Umbilical cord (tissue), 2 donors: ENCODE measurements at places on chromosomes 13 and 19. TPM values are rescaled to one million over a fixed set of nuclear protein-coding genes. Genes with fewer than 3 reads are reported as not detected.

- DNase-seq: peak; percentile 10
These were observed 472.8 kb upstream of the SLITRK5 start for GRCh38 chr13:87198371-87198770.

Gene FUT1
- 1.4 TPM for total RNA-seq

DNA sequence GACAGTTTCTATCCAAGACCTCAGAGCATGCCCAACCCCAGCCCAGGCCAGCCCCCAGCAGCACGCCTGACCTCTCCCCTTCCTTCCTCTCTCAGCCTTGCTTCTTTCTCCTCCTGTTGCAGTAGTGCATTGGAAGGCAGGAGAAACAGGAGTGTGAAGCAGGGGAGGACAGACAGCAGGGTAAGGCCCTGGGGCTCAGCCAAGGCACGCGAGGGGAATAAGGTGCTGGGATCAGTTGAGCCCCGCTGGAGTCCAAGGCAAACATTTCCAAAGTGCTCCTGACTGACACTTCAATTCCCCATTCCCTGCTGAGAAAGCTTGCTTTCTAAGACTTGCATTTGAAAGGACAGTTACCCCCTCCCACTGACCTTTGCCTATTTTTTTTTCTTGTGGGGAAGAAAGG is 73.1 kb upstream of the OLFM4 start:
- DNase-seq: no peak

DNA sequence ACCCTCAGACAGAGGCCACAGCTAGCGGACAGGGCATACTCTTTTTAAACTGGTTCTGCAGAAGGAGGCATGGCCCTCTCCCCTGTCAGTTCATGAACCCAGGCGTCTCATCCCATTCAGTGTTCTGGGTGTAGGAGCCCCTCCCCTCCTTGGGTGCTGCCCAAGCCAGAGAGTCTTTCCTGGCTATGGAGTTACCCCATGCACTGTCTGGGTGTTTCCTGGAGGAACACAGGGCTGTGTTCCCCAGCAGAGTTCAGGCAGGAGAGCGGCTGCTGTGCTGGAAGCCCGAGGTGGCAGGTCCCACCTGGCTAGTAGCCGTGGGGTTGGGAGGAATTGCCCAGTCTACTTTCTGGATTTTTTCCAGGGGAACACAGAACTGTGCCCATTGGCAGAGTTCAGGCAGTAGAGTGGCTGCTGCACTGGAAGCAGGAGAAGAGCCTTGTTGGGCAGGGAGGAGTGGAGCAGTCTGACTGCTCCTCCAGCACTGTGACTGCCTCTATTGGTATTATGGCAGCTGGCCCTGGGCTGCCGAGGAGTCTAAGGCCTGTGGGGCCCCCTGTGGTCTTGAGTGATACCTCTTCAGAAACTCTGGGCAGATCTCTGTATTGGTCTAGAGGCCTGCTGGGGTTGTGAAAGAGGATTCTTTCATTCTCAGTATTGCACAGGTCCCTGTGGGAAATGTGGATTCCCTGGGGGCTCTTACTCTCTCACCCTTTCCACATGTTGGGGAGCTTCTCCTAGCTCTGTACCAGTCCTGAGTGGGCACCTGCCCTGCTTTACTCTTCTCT is 168.3 kb downstream of the PCDH20 start:
- no peak for DNase-seq

GRCh38 chr19:35908010-35908441 is at the start of gene TYROBP:
TSS of gene TYROBP (minus strand) at chr19:35908295. CDS start at chr19:35908228, 67 bp downstream.
- no peak for DNase-seq

- no peak for DNase-seq
These were observed 71.8 kb downstream of the CDADC1 start for GRCh38 chr13:49319551-49319950.

Gene ZNF667
- 11.8 TPM for total RNA-seq

DNA sequence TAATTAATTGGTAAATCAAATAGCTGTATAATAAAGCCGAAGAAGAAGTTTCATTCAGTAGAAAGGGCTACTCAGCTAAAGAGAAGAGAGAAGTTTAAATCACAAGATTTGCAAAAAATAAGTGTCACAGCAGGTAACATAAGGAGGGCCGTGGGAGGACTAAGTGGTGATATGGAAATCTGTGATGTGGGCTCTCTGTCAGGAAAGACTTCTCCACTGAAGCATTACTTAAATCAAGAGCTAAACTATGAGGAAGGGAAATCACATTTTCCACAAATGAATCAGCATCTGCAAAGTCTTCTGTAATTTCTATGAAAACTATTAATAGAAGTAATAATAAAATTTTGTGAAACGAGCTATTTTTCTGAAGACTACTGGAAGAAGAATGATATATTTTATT is 153.8 kb downstream of the PCDH9 start:
- DNase-seq: no peak

DNA sequence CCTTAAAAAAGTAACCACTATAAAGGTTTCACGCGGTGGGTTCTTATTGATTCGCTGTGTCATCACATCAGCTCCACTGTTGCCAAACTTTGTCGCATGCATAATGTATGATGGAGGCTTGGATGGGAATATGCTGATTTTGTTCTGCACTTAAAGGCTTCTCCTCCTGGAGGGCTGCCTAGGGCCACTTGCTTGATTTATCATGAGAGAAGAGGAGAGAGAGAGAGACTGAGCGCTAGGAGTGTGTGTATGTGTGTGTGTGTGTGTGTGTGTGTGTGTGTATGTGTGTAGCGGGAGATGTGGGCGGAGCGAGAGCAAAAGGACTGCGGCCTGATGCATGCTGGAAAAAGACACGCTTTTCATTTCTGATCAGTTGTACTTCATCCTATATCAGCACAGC is 30.6 kb downstream of the FGF9 start:
- DNase-seq: no peak

Gene CEACAM3
- total RNA-seq: 3.4 TPM

DNA sequence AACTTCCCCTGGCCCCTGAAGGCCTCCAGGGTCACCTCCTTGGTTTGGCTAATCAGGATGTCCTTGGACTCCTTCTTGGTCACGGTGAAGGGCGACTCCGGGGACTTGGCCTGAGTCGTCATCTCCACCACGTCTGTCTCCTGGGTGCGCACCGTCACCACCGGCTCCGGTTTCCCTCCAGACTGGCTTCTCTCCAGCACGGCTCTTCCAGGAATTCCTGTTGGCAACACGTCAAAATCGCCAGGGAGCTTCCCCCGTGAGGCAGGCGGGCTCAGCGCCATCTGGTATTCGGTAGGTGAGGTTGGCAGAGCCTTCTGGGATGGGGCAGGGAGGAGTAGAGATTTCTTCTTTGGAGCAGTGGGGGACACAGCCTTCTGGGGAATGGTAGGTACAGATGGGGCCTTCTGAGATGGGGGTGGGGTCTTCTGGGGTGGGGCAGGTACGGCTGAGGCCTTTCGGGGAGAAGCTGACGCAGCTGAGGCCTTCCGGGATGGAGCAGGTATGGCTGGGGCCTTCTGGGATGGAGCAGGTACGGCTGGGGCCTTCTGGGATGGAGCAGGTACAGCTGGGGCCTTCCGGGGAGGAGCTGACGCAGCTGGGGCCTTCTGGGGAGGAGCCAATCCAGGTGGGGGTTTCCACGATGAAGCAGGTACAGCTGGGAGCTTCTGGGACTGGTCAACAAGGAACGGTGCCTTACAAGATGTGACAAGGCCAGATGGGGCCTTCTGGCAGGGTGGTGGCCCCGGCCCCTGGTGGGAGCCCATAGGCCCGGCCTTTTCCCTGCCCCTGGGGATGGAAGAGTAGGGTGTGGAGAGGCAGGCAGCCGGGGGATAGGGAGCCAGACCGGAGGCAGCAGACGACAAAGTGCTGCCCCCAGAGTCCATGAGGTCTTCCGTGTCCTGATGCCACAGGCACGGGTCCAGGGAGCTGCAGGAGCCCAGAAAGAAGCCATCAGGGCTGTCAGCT is 3.8 kb downstream of the GARIN5B start:
- no peak for DNase-seq

GRCh38 chr19:46898731-46899130 is 37.9 kb downstream of the ARHGAP35 start:
- peak; percentile 43 for DNase-seq

DNA sequence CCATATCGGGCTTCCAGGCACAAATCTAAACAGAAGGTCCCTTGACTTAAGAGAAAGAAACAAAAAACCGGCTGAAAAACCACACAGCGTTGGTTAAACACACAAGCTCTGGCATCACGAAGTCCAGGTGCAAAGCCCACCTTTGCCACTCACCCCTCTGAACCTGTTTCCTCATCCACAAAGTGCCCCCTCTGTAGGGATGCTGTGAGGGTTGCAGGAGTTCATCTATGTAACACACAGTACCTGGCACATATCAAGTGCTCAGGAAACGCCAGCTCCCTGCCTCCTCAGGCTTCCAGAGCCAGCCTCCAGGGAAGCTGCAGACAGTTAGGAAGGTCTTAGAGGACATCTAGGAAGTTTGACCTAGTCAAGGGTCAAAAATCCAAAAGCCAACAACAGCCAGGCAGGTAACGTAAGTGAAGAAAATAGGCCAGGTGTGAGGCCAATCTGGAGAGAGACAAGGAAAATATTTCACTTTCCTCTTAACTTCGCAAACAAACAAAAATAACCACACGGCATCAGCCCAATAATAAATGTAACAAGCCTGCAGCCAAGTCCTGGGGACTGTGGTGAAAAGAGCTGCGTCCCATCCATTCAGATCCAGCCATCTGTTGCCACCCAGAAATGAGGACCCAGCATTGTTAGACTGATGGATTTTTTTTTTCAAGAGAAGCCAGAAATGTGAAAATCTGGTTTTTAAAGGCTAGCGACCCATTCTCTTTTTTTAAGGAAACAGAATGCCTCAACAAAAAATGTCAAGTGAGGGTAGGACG is 10.0 kb downstream of the KDELR1 start:
- no peak for DNase-seq
